ENCODE measurements at places on chromosomes 4 and X.

GRCh38 chrX:44012484-44013096, 39.4 kb upstream of the NDP start:
- no peaks in the 10 kb centered on the region for H3K4me1 ChIP-seq
- no peaks in the 10 kb centered on the region for H3K36me3 ChIP-seq
- DNase-seq = no peak
- H3K4me3 ChIP-seq = no peak overlapping the region
- H3K27ac ChIP-seq = no peak overlapping the region

DNA sequence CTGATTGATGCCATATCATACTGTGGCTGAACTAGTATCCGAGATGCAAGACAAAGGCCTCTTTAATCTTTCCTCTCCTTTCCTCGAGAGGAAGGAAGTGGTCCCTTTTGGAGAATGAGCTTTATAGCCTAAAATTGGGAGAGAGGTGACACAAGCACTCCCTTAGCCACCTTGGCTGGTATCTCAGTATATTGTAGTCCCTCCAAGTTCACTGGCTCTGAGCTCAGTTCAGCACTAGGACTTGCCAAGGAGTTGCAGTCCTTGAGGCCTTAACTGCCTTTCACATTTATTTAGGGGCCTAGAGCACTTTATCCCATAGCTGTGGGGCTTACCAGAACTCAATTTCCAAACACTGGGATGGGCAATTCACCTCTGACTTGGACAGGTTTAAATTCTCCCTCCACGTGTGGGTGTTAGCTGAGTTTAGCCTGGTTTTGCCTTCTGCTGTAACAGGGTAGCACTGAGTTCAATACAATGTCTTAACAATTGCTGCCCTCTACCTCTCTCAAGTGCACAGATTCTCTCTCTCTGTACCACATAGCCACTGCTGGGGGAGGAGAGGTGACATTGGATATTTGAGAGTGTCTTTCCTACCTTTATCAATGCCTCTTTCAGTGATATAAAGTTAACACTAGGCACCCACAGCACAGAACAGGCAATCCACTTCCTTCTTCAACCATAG, 216.4 kb downstream of the TECRL start:
- no peak for DNase-seq
- H3K27me3 ChIP-seq = no peaks in the 10 kb centered on the region
- H3K4me3 ChIP-seq = no peak overlapping the region

DNA sequence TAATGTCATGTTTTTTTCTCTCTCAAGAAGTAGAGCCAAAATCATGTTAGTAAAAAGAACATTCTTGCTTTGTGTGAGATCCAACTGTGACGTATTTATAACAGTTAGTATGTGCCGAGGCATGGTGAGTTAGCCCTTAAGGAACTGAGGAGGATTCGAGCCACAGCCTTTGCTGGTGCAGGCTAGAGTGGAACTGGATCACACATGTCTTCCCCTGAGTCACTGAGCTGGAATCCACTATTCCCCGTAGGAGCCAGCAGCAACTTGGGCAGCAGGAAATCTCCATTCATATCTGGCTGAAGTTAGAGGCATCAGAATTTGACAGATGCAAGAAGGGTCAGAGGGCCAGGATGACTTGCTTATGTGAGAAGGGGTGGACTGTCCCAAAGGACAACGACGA, 144.6 kb upstream of the KIT start:
- no peaks in the 10 kb centered on the region for H3K36me3 ChIP-seq
- H3K27ac ChIP-seq = no peak overlapping the region
- no peak overlapping the region for H3K4me3 ChIP-seq
- H3K4me1 ChIP-seq = no peaks in the 10 kb centered on the region
- no peak for DNase-seq

- no peaks in the 10 kb centered on the region for H3K4me1 ChIP-seq
- H3K27me3 ChIP-seq = no peaks in the 10 kb centered on the region
- no peak overlapping the region for H3K27ac ChIP-seq
- no peak overlapping the region for H3K4me3 ChIP-seq
- no peaks in the 10 kb centered on the region for H3K36me3 ChIP-seq
- DNase-seq = no peak
Measured at GRCh38 chrX:136268051-136269048, 17.1 kb upstream of the MAP7D3 start.

DNA sequence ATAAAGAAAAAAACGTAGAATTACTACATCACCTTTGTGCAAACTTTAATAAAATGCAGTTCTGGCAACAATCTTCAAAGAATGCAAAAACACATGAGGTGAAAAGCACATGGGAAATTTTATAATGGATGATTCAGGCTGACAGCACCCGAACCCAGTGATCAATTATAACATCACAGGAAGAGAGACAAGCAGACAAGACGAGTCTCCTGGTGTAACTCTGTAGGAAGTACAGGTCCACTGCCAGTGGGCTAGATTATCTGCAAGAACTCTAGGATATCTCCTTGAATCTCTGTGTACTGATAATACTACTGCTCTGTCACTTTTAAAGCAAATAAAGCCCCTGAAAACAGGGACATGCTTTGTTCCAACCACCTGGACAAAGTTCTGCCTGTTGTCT, 58.9 kb upstream of the NXF3 start:
- H3K27ac ChIP-seq = peak overlapping the region; percentile 36
- no peaks in the 10 kb centered on the region for H3K4me1 ChIP-seq
- no peaks in the 10 kb centered on the region for H3K27me3 ChIP-seq
- no peak for DNase-seq
- H3K4me3 ChIP-seq = no peak overlapping the region
- H3K36me3 ChIP-seq = no peaks in the 10 kb centered on the region

- H3K4me3 ChIP-seq = no peak overlapping the region
- H3K27ac ChIP-seq = no peak overlapping the region
- no peak for DNase-seq
- H3K27me3 ChIP-seq = no peaks in the 10 kb centered on the region
Measured at GRCh38 chrX:14356401-14356800, 172.9 kb upstream of the GLRA2 start.

DNA sequence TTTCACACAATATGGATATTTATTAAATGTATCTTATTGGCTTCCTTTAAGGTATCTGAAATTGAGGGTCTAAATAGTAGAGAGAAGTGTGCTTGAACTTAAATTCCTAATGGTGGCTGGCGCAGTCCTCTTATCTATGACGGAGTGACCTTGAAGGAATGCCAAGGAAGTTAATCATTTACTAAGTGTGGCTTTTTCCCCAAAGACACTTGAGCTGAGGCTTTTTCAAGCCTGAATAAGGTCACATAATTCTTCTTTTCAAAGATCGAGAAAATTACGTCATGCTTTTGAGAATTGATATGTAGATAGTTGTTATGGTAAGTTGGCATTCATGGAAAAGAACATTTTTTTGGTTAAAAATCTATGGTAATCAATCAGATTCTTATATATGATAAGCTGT, 11.7 kb upstream of the PRPS2 start:
- H3K4me3 ChIP-seq = no peak overlapping the region
- H3K4me1 ChIP-seq = no peaks in the 10 kb centered on the region
- H3K36me3 ChIP-seq = no peaks in the 10 kb centered on the region
- H3K27ac ChIP-seq = no peak overlapping the region
- no peaks in the 10 kb centered on the region for H3K27me3 ChIP-seq
- DNase-seq = no peak

DNA sequence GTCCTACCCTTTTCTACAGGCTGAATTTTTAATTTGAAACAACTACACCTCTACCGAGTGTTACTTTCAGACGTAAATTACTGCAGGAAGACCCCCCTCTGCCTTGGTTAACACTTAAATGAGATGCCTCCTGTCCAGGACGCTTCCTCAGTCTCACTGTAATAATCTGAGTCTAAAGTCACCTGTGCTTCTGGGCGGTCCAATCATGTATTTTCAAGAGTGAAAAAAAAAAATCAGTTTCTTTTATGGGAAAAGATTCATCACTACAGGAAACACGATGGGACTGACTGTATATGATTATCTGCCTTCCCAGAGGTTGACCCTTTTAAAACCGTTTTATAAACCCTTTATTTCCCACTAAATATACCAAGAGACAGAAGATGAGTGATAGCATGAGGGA, 776 bp downstream of the RBM47 start:
- H3K27ac ChIP-seq = no peak overlapping the region
- H3K36me3 ChIP-seq = no peaks in the 10 kb centered on the region
- peaks cover 69% of the 10 kb centered on the region for H3K27me3 ChIP-seq
- DNase-seq = no peak

GRCh38 chr4:105116616-105117319, 29.9 kb upstream of the TET2 start:
- DNase-seq = no peak
- no peak overlapping the region for H3K27ac ChIP-seq
- no peaks in the 10 kb centered on the region for H3K27me3 ChIP-seq
- no peaks in the 10 kb centered on the region for H3K36me3 ChIP-seq
- H3K4me1 ChIP-seq = no peaks in the 10 kb centered on the region

DNA sequence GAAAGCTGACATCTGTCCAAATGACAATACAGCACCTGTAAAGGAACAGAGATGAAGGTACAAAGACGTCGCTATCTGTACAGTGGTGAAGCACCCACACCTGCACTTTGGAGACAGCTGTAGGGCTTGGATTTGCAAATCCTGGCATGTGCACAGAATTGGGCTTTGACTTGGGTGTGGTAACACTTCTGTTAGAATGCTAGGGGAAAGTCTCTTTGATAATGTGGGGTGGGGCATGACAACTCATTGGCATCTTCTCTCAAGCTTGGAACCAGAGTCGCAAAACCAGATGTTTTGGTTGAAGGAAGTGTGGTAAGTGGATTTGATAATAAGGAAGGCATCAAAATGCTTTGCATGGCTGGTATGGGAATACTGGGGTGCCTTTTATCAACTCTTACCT, 55.5 kb downstream of the VCX3B start:
- H3K27me3 ChIP-seq = no peaks in the 10 kb centered on the region
- no peaks in the 10 kb centered on the region for H3K4me1 ChIP-seq
- no peak overlapping the region for H3K27ac ChIP-seq
- H3K4me3 ChIP-seq = no peak overlapping the region
- H3K36me3 ChIP-seq = no peaks in the 10 kb centered on the region
- no peak for DNase-seq

- no peaks in the 10 kb centered on the region for H3K4me1 ChIP-seq
- no peaks in the 10 kb centered on the region for H3K36me3 ChIP-seq
- no peak overlapping the region for H3K4me3 ChIP-seq
Measured at GRCh38 chr4:78811034-78811433, 34.9 kb downstream of the BMP2K start.

DNA sequence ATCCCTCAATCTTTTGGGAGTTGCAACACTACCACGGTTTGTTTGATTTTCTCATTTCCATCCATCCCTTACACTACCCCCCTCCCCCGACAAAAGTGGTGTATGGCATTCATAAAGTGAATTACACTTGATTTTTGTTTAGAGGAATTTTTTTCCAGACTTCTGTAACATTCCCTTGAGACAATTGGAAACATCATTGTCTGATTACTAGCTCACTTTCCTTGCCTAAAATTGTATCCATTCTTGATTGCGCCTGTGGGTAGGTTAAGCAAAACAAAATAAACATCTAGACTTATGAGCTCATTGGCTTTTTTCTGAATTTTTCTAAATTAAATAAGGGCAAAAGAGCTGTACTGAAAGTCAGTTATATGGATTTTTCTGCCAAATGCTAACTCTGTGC, 3.5 kb downstream of the GPC3 start:
- no peak overlapping the region for H3K4me3 ChIP-seq
- H3K4me1 ChIP-seq = peaks cover 4% of the 10 kb centered on the region
- no peaks in the 10 kb centered on the region for H3K36me3 ChIP-seq
- peak overlapping the region; percentile 83 for H3K27ac ChIP-seq
- DNase-seq = no peak

DNA sequence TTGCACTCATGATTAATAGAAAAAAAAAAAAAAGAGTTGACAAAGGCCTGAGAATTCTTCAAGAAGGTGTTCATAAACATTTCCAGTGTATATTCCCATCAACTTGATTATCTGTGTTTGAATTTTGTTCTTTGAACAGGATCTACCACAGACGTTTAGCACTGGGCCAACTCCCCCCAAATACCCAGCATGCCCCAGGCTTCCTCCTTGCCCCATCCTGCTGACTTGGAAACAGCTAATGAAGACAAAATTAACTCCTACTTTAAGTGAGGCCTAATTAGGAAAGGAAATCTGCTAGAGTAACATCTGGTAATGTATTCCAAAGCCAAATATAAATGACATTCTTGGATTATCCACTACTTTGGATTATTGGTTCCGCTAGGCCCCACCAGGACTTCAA, 52.5 kb downstream of the PPARGC1A start:
- H3K4me3 ChIP-seq = no peak overlapping the region
- H3K27ac ChIP-seq = no peak overlapping the region
- no peaks in the 10 kb centered on the region for H3K36me3 ChIP-seq
- no peaks in the 10 kb centered on the region for H3K4me1 ChIP-seq
- DNase-seq = no peak

GRCh38 chr4:47031011-47031678, at the start of gene GABRB1:
Gene GABRB1, plus strand, starts transcription at chr4:47031567.
- no peaks in the 10 kb centered on the region for H3K27me3 ChIP-seq
- no peak within 1 kb of the TSS for H3K27ac ChIP-seq
- no peaks in the 10 kb centered on the region for H3K36me3 ChIP-seq
- H3K4me1 ChIP-seq = peaks cover 10% of the 10 kb centered on the region

GRCh38 chr4:2785613-2786012, 7.3 kb upstream of the SH3BP2 start:
- H3K4me1 ChIP-seq = no peaks in the 10 kb centered on the region
- no peak overlapping the region for H3K27ac ChIP-seq
- H3K36me3 ChIP-seq = no peaks in the 10 kb centered on the region
- H3K27me3 ChIP-seq = no peaks in the 10 kb centered on the region

DNA sequence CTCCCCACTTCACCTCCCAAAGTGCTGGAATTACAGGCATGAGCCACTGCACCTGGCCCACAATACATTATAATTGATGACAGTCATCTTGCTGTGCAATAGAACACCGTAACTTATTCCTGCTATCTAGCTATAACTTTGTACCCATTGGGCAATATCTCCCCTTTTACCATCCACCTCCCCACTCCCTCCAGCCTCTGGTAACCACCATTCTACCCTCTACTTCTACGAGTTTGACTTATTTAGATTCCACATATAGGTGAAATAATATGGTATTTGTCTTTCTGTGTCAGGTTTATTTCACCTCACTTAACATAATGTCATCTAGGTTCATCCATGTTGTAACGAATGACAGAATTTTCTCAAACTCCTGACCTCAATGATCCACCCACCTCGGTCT, 8.2 kb upstream of the TEX11 start:
- no peaks in the 10 kb centered on the region for H3K36me3 ChIP-seq
- DNase-seq = no peak
- no peak overlapping the region for H3K4me3 ChIP-seq
- no peaks in the 10 kb centered on the region for H3K27me3 ChIP-seq
- no peaks in the 10 kb centered on the region for H3K4me1 ChIP-seq

All from neuronal stem cell (in vitro differentiated cells).